CD4-positive, alpha-beta T cell treated with Interleukin-1 beta for 1 hour (primary cell): ENCODE measurements at places on chromosomes 1 and 21.

DNA sequence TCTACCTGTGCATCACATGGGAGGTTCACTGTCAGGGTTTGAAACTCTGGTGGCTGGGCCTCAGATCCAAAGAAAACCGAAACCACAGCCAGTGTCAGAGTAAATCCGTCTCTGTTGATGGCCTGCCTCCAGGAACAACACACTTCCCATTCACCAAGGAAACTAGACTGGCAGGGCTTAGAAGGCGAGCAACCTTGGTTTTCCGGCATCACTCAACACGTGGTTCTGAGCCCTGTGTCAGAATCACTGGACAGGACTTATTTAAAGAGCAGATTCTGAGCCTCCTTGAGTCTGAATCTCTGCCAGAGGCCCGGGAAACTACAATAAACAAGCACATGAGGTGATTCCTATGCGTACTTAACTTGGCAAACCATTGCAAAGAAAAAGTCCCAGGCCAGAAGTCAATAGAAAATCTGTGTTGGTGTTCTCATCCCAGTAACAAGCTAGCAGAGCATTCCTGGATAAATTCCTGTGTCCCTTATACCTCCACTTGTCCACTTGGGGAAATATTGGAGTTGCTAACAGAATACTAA, 70.0 kb downstream of the KCTD3 start:
- no peak for DNase-seq

- DNase-seq: peak; percentile 65
These were observed 1.1 kb downstream of the TNFRSF4 start for GRCh38 chr1:1212780-1213344.

DNA sequence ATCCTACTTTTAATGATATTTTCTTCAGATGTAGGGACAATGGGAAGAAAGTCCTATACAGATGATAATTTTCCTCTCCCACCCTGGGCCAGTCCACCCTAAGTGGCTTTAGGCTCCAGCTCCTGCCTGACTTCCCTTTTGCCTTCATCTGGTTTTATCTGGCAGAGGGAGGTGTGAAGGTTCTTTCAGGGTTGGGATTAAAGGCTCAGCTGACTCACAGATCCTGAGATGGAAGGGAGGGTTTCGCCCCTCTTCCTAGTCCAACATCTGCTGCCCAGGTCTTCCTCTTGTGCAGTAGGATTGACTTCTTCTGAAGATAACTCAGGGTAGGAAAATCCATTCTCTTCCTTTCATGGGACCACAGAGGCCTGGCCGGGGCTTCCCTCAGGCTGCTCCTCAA, 362.4 kb upstream of the KAZN start:
- no peak for DNase-seq

GRCh38 chr1:167057241-167057688, 32.9 kb downstream of the GPA33 start:
- DNase-seq: no peak

- DNase-seq: no peak
These were observed 9.5 kb downstream of the RER1 start for GRCh38 chr1:2400950-2401649.

GRCh38 chr1:150362721-150363425, 1.1 kb upstream of the RPRD2 start:
- DNase-seq: no peak

DNA sequence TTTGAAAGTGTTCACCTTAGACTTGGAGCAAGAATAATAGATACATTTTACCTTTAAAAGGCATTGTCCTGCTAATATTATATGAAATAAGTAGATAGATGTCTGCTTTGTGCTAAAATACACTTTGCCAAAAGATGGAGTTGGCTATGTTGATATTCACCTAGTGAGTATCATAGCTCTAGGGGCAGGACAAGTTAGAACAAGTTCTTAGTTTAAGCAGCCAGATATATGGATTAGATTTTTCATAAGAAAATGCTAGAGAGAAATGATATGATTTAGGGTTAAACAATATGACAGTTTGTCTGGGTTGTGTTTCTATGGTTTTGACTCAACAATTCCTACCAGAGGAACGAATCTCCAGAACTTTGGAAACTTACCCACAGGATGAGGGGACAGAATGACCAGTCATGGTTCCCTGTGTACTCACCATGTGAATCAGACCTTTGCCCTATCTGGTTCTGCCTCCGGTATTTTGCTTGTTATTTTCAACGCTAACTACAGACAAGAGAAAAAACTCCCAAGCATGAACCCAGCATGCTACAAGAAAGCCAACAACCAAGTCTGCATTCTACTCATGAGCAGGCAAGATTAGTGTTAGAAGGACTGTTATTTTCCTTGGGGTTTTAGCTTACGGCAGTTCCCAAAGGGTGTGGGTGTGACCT, 1.7 kb downstream of the F5 start:
- DNase-seq: peak; percentile 21

- no peak for DNase-seq
These were observed 41.9 kb downstream of the TRIM11 start for GRCh38 chr1:228364706-228365213.

DNA sequence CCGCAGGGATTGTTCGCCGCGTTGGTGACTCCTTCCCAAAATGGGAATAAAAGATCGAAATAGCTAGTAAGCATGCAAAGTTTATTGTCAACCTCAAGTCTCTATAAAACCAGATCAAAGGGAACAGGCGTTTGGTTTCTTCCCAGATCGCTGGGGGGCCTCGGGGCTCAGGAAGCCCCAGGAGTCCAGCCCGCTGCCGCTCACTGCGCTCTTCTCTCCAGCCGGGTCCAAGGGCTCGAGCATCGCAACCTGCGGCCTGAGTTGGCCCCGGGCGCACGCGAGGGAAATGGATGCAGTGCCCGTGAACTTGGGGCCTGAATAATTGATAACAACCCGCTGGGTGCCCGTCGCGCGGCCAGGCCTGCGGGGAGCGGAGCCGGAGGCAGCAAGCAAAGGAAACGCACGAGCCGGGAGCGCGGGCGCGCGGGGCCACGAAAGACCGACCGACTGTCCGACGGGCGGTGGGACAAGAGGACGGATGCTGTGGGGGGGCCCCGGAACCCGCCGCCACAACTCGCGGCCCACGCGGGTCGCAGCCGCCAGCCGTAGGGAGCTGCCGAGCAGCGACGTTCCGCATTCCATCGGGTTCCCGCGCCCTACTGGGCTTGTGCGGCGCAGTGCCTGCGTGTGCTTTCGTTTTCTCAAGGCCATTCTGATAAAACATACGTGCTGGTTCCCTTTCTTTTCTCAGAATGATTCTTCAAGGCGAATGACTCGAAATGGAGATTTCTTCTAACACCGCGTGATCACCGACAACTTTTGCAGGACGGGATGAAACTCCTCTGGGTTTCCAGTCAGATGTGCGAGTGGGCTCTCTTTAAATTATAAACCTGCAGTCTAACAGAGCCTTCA, 14.0 kb upstream of the ALX3 start:
- DNase-seq: no peak

GRCh38 chr1:21963477-21964217, 13.2 kb upstream of the CELA3B start:
- DNase-seq: peak; percentile 82

GRCh38 chr1:56302878-56303277, 276.5 kb downstream of the PLPP3 start:
- DNase-seq: no peak

DNA sequence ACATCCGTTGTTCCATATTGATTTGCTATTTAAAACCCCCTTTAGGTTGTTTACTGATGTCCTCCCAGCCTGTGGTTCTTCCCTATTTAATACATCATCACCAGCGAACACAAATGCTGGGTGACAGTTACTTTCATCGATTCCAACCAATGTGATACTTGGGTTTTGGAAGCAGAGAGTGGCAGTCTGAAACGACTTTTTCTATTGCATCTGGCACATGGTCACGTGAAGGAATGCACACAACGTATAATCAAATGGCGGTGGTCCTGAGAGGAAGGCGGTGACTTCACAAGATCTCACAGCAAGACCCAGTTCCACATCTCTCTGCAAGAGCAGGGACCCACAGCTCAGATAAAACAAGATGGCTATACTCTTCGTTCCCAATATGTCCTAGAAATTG, 213.9 kb downstream of the DSCAM start:
- no peak for DNase-seq

DNA sequence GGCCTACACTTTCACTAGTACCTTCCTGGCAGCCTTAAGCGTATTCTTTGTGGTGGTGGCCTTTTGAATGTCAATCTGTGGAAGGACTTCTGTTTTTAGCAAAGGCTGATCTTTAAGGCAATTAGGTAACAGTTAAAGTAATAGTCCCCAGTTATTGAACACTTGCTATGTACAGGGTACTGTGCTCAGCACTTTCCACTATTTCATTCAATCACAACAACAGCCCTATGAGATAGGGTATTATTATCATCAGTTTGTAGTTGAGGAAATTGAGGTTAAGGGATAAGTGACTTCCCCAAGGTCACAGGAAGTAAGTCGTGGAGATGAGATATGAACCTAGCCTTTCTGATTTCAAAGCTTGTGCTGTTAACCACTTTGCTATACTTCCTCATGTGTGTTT, 185.7 kb downstream of the ST6GALNAC3 start:
- no peak for DNase-seq

DNA sequence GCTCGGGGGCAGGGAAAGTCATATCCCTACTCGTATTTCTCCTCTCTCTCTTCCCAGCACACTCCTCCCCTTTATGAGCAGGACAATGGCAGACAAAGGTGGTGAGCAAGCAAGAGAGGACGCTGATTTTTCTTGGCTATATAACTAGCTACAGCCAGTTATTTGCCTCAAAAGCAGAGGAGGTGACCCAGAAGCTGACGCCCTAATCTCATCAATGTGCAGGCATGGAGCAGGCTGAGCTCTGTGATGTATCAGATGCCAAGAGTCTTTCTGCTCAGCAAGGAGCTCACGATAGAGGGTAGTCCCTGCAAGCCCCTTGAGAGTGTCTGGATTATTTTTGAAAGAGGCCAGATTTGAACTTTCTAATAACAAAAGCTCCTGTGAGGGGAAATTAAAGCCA, 75.5 kb downstream of the ASTN1 start:
- no peak for DNase-seq

DNA sequence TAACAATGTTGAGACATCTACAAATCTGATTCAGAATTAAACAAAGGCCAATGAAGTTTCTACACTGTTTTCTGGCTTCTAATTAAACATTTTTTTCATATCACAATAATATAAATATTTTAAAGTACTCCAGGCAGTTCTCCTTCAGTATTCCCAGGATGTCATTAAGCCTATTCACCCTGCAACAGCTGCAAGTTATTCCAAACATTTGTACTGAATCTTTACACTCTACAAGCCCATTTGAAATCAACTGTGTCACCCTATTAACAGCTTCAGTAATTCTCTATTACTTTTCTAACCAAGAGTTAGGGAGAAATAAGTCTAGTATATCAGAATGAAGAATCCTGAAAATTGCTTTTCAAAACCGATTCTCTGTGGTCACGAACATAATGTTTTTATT, 124.6 kb downstream of the OLFML2B start:
- no peak for DNase-seq

GRCh38 chr1:225897595-225898514, 8.9 kb upstream of the LEFTY1 start:
- peak; percentile 51 for DNase-seq

DNA sequence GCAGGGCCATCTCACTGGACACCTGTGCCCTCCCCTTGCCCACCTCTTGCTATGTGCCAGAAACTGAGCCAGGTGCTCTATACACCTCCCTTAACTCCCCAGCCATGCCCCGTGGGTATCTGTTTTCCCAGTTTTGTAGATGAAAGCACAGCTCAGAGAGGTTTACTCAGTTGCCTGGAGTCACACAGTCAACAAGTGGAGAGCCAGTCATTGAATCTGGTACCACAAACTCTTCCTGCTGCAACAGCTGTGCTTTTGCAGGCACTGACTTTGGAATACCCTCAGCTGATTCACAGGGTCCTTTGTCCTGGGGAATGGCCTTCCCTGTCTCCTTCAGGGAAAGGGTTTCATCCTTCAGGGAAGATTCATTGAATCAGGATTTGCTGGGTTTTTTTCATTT, 22.1 kb downstream of the PAX7 start:
- no peak for DNase-seq

GRCh38 chr1:161013131-161013487, 7.8 kb downstream of the F11R start:
- peak; percentile 32 for DNase-seq

DNA sequence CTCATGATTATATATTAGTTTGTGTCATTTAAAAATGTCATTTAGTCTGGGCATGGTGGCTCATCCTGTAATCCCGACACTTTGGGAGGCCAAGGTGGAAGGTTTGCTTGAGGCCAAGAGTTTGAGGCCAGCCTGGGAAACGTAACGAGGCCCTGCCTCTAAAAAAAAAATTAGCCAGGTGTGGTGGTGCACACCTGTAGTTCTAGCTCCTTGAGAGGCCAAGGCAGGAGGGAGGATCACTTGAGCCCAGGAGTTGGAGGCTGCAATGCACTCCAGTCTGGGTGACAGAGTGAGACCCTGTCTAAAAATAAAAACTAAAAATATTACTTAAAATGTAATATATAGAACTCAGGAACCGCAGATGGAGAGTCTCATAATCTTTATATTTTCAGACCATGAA, 34.6 kb downstream of the RUNX3 start:
- no peak for DNase-seq

GRCh38 chr1:47781171-47781959, 215.8 kb downstream of the TRABD2B start:
- no peak for DNase-seq

DNA sequence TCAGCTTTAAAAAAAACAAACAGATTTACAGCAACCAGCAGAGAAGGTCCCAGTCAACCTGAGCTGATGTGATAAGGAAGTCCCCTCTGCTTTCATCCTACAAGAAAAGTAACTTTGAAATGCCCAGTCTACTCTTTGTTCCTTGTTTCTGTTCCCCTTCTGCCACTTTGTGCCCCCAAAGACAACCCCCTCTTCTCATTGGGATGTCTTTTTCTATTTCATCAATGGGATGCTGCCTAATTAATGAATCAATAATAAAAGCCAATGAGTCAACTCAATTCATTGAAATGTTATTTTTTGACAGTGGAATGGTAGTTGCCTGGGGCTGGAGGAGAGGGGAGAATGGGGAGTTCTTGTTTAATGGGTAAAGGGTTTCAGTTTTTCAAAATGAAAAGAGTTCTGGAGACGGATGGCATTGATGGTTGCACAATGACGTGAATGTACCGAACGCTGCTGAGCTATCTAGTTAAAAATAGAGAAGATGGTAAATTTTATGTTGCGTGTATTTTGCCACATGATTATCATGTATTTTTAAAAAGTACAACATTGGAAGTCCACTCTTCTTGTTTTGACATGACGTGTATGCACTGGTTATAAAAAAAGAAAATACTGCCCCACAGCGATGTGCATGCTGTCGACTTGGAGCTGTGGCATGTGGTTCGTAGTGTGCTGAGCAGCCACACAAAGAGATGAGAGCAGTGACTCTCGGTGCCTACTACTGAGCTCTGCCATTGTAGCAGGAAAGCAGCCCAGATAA, 22.4 kb upstream of the PADI2 start:
- no peak for DNase-seq
